T-helper 2 cell (primary cell): ENCODE measurements at places on chromosomes 1 and 21.
A peak's percentile ranks its signal among the peaks of the same experiment; 100 is the strongest.

- no peak for DNase-seq
These were observed 32.4 kb upstream of the ZSWIM5 start for GRCh38 chr1:45238846-45239245.

DNA sequence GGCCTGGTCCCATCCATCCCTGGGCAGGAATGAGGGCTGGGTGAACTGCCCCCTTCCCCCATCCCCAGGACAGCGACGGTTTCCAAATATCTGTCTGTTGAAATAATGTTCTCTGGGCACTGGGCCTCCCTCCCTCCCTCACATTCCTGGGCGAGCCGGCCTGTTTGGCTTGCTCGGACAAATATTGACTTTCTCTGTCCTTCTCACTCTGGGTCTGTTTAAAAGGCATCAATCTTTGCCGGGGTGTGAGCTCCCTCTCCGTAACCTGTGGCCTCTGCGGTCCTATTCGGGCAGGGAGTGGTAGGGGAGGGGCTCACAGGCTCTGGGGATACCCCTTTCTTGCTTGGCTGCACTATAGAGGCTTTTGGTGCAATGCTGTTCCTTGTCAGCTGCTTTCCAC, 40.2 kb downstream of the FOXD2 start:
- no peak for DNase-seq

DNA sequence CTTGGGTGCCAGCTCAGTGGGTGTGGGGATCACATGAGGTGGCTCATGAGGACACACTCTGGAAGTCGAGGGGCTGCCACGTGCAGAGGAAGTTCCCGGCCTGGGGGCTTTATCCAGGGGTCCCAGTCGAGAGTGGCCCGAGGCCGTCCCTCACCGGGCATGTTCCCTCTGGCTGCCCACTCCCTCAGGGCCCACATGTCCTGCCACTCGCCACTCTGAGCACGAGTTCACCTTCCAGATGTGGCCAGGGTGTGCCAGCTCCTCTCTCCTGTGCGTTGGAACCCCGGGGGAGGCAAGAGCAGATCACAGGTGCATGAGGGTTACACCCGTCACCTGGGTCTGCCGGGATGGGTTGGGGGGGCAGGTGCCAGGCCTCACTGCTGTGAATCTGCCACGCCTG, 14.6 kb downstream of the TMEM201 start:
- DNase-seq, result no peak

DNA sequence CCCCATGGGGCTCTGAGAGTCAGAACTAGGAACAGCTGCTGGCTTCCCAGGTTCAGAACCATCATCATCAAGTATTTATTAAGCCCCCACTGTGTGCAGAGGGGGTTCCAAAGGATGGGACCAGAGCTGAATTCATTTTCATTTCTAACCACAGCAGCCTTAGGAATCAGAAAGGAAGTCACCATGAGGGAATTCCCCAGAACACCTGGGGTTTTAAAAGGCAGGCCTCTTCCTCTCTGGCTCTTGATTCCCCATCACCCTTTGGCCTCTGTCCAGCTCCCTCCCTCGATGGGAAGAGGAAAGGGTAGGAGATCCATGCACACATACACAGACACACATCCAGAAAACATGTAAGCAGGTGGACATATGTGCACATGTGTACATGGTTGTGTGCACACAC, 1.3 kb upstream of the KCNN3 start:
- no peak for DNase-seq

- no peak for DNase-seq
These were observed 38.2 kb downstream of the RABGAP1L start for GRCh38 chr1:174197547-174197946.

DNA sequence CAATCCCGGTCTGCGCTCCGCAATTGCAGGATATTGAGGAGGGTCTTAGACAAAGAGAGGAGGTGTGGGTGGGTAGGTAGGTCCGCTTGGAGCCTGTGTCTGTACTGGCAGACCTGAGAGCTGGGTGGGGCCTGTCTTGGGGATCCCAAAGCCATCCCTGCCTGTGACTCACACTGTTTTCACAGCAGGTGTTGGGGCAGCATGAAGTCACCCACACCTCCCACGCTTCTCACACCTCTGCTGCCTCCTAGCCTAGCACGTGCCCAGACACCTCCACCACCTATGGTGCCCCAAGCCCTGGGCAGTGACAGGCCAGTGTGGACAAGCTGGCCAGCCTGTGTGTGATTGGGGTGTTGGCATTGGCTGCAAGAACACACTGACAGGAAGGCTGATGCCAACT, 65.7 kb upstream of the ECE1 start:
- DNase-seq, result no peak

- no peak for DNase-seq
These were observed 19.6 kb upstream of the KCNQ4 start for GRCh38 chr1:40763742-40764532.

DNA sequence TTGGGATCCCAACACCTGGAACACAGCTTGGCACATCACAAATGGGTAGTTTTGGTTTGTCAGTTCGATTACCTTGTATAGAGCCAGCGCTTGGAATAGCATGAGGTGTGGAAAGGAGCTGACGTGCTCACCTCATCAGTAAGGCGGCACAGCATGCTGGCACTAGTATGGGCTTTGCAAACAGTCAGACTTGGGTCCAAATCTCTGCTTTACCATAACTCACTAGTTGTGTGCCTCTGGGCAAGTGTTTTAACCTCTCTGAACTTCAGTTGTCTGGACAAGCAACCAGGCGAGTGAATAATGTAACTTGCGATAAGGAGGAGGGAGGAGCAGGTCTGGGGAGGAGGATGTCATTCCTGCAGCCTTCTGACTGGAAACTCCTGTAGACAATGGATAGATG, 26.3 kb upstream of the NEK2 start:
- DNase-seq, result no peak

DNA sequence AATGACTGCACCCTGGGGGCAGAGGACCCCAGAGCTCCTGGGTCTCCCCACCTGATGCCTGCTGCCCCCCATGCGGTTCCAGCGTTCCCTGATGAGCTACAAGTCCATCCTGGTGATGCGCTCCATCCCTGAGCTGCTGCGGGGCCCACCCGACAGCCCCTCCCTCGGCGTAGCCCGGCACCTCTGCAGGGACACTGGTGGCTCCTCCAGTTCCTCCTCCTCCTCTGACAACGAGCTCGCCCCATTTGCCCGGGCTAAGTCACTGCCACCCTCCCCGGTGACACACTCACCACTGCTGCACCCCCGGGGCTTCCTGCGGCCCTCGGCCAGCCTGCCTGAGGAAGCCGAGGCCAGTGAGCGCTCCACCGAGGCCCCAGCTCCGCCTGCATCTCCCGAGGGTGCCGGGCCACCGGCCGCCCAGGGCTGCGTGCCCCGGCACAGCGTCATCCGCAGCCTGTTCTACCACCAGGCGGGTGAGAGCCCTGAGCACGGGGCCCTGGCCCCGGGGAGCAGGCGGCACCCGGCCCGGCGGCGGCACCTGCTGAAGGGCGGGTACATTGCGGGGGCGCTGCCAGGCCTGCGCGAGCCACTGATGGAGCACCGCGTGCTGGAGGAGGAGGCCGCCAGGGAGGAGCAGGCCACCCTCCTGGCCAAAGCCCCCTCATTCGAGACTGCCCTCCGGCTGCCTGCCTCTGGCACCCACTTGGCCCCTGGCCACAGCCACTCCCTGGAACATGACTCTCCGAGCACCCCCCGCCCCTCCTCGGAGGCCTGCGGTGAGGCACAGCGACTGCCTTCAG, 35.5 kb downstream of the TRIM11 start:
- no peak for DNase-seq

GRCh38 chr1:115726161-115726560, 42.4 kb downstream of the CASQ2 start:
- DNase-seq, result no peak

DNA sequence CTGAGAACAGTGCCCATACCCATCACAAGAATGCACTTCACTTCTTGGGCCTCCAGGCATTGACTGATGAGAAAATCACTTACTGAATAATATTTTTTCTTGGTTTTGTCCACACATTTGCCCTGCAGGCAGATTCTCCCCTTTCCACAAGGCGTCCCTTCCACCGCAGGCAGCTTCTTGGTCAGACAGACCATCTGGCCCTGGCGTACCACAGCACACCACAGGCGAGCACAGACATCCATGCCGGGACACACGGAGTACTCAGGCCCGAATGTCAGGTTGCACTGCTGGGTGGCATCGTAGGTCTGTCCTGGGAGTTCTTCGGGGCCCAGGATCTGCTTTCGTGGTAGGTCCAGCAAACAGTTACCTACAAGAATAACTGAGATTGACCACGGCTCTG, 32.5 kb downstream of the ADAMTS5 start:
- no peak for DNase-seq

DNA sequence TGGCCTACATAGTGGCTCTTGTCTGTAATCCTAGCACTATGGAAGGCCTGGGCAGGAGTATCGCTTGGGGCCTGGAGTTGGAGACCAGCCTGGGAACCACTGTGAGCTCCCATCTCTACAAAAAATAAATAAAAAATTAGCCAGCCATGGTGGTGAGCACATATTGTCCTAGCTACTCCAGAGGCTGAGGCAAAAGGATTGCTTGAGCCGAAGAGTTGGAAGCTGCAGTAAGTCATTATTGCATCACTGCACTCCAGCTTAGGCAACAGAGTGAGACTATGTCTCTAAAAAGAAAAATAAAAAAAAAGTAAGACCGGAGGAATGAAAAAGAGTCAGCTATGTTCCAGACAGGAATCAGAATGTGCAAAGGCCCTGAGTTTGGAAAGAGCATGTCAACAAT, 115.3 kb downstream of the CYYR1 start:
- DNase-seq, result no peak

DNA sequence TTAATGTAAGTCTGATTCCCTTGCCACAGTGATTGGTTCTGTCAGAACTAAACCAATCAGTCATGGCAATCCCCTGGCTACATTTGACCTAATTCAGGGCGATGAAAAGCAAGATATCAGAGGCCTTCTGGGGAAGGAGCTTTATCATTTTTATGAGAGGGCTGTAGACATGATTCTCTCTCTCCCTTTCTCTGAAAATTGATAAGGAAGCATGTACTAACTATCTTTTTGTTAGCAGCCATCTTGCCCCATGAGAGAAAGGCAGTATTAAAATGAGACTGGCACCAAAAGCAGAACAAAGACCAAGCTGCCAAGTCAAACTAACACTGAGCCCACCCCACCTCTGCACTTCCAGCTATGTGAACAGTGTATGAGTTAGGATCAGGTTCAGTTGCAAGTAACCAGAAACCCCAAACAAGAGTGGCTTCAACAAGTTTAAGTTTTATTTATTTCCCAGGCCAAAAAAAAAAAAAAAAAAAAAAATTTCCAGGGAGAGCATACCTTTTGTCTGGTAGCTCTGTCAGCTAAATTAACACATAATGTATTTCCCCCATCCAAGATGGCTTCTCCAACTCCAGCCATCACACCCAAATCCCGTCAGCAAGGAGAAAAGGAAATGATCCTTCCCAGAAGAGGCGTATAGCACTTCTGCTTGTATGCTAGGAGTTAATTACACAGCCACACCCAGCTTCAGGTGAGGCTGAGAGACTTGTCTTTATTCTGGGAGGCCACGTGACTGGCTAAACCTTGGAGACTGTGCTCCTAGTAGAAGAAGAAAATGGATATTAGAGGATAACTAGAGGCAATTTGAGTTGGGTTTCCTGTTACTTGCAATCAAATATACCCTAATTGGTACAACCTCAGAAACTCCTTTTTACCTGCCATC, 105.8 kb upstream of the RALGPS2 start:
- no peak for DNase-seq

DNA sequence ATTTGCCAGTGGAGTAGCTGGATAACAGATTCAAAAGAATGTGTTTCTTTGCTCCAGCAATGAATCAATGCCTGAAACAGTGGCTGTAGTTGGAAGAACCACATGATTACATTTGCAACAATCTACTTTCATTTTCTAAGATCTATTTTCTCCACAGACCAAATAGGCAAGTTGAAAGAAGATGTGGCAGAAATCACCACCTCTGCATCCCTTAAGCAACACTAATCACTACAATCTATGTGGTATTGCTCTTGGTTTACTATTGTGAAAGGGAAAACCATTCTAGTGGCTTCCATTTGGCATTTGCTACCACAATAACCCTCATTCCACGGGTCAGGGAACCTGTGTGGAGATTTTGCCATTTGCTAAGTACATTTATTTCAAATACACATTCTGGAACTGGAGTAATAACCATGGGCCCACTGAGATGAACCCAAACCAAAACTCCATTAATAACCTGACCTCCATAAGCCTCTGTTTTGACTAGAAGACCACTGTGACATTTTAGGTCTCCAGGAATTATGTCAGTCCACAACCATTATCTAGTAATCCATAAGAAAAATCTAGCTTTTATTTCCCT, 66.3 kb downstream of the C1orf185 start:
- peak; percentile 54 for DNase-seq

GRCh38 chr1:228164561-228165371, 838 bp upstream of the IBA57 start:
- DNase-seq, result no peak

GRCh38 chr1:198907423-198907746, 268.5 kb downstream of the PTPRC start:
- no peak for DNase-seq

DNA sequence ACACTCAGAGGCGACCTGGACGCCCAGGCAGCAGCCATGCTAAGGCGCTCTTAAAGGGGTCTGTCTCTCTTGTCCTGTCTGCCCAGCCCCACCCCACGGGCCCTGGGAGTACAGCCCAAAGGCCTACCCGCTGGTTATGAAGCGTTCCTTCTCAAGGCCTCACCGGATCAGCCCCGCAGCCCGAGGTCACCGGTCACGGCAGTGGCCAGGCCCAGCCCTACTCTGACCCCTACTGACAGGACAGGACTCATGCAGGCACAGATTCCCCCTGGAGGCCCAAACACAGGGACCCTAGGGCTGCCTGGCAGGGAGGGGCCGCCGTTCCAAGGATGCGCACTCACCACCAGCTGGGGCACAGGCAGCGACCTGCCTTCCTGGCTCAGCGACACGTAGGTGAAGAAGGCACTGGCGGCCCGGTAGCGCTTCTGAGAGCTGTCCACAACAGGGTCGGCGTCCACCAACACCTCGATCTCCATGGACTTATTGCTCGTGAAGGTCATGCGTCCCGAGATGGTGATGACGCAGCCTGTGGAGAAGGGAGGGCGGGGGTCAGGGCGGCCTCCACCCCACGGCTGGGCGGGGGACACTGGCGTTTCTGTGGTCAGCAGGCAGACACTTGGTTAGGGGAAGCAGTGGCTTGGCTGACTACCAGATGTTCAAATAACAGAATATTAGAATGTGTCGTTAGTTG, 20.0 kb upstream of the GPR153 start:
- no peak for DNase-seq

DNA sequence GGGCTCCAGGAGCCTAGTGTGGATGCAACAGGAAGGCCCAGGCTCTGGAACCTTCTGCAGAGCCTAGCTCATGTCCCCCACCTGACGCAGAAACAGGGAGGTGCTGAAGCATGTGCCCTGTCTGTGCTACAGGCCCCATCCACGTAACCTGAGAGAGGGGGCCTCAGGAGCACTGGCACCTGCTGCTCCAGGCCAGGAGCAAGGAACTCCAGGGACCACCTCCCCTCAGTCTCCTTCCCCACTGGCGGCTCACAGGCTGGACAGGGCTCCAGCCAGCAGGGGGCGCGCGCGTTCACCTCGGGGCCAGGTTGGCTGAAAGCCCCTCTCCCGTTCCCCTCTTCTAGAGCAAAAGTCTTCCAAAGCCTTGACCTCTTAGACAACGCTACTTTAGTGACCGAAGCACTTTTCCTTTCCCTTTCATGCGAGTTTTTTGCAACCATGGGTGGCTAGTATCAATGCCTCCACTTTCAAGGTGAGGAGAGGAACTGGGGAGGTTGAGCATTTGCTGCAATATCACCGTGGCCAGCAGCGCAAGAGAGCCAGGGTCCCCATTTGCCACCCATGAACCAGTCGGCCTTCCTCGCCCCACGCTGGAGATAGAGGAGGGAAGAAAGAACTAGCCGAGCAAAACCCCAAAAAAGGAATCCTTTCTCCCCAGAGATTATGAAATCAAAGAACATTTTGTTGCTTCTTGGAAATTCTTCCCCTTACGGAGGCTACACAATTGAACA, 52.4 kb upstream of the GPR157 start:
- DNase-seq, result peak; percentile 68
